ENCODE measurements at places on chromosomes 5 and 9.

- no peak for DNase-seq
Observed at GRCh38 chr5:11143456-11144267, 382.6 kb upstream of the DAP start.

DNA sequence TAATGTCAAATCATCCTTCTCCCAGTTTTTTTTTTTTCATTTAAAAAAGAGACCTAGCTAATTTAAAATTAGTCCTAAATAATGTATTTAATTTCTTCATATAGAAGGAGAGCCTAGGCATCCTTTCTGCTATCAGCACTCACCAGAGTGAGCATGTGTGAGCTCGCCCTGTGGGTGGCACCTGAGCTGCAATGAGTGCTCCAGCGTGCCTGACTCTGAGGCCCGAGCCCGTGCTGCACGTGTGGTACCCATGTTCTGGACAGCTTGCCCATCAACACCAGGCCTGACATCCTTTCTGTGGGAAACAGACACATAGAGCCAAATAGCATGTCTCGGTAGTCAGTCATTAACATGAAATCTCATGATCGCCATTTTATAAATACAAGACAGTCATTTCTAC, 381.4 kb downstream of the DTWD2 start:
- no peak for DNase-seq

GRCh38 chr9:129506892-129507291, 114.0 kb downstream of the C9orf50 start:
- DNase-seq: no peak

DNA sequence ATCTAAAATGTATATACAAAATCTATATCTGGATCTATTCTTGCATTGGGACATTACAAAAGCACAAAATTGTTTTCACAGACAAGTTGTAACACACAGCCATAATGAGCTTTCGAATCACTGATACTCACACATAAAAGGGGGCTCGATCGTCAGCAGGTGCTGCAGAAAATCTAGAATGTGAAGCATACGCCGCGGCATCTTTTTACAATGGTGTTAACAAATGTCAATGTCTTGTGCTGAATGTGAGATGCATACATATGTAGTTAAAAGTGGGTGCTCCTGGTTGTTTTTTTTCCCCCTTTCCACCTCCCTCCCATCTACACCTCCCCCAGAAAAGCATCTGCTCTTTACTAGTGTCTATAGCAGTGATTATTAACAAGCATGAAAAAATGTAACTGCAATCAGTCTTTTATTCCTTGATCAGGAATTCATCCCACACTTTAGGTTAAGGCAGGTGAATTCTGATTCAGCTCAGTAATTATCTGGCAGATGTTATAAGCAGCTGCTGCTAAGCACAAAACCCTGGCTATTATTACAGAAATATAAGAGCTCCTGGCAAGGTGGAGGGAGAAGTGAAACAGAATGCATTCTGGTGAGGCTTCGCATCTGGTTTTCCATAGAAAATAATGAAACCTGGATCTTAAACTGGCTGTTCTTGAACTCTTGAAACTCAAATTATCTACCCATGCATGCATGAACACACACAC, 114.1 kb downstream of the MPDZ start:
- no peak for DNase-seq

DNA sequence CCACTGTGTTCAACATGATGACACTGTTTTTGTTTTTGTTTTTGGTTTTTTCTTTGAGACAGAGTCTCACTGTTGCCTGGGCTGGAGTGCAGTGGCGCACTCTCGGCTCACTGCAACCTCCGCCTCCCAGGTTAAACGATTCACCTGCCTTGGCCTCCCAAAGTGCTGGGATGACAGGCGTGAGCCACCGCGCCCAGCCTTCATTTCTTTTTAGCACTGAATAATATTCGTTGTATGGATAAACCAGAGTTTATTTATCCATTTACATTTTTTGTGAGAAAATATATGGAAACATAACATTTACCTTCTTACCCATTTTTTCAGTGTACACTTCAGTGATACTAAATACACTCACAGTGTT, 4.2 kb downstream of the CARD19 start:
- no peak for DNase-seq

- no peak for DNase-seq
Observed at GRCh38 chr9:129481810-129482511, 138.9 kb downstream of the C9orf50 start.

GRCh38 chr5:76367623-76368371, 35.3 kb upstream of the IQGAP2 start:
- peak; percentile 64 for DNase-seq

DNA sequence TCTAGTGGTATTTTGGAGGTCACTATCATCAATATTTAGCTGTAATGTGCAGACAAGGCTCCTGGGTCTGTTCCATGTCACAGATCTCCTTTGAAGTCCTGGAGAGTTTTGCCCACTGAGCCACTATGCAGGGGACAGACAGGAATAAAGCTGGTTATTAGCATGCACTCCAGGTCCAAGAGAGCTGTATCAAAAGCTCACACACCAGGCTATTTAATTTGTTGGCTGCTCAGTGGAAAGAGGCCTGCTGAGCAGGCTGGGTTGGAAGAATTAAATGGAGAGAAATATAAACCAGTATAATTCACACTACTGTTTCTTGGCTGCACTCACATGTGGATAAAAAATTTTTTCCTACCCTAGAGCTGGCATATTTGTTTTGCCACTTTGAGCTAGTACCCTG, 113.8 kb upstream of the TAF11L2 start:
- no peak for DNase-seq

- DNase-seq: no peak
Observed at GRCh38 chr5:53059281-53059680, 50.3 kb downstream of the MOCS2 start.

- no peak for DNase-seq
Observed at GRCh38 chr9:135882011-135882410, 25.3 kb downstream of the CAMSAP1 start.

DNA sequence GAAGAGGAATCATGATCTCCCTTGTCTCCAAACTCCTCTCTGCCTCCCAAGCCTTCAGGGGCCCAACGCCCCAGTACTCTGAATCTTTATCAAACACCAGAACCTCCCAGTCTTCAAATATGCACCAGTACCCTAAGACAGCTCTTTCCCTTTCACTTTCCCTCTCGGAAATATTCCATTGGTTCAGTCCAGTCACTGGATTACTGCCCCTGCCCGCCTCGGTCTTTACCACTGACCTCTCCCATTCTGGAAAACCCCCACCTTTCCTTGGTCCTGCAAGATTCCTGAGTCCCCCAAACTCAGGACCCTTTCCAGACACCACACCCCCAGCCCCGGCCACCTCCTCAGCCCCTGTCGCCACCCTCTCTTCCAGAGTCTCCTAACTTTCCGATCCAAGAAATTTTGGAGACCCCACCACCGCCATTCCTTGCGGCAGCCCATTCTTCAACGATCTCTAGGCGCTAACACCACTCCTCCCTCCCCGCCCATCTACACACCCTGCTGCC, 674 bp downstream of the C5orf15 start:
- peak; percentile 88 for DNase-seq

DNA sequence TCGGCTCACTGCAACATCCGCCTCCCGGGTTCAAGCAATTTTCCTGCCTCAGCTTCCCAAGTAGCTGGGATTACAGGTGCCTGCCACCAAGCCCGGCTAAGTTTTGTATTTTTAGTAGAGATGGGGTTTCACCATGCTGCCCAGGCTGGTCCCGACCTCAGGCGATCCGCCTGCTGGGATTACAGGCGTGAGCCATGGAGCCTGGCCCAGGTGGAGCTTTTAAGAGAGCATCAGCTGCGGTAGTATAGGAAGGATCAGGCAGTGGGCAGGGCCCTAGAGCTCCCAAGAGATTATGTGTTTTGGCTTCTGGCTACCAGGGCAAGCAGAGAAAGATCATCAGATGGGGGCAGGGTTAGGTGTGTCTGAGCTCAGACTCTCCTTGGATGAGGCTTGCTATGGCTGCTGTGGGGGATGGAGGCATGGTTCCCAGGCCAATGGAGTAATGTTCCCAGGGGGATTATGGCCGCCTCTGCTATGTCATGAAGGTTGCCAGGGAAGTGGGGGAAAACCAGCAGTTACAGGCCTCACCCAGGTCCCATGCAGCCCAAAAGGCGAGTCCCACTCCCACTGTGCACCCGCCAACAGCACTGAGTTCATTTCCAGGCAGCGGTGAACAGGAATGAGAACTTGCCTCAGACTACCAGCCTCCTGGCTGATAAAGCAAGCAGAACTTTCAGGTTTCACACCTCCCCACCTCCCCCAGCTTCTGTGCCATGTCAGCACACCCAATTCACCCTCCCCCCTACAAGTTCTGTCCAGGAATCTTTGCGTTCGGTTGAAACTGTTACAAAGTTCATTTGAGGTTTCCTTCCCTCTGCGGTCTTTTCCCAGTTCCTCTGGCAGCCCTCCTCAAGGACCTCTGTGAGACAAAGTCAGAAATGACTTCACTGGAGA, 507.6 kb downstream of the SPATA31D1 start:
- DNase-seq: no peak

DNA sequence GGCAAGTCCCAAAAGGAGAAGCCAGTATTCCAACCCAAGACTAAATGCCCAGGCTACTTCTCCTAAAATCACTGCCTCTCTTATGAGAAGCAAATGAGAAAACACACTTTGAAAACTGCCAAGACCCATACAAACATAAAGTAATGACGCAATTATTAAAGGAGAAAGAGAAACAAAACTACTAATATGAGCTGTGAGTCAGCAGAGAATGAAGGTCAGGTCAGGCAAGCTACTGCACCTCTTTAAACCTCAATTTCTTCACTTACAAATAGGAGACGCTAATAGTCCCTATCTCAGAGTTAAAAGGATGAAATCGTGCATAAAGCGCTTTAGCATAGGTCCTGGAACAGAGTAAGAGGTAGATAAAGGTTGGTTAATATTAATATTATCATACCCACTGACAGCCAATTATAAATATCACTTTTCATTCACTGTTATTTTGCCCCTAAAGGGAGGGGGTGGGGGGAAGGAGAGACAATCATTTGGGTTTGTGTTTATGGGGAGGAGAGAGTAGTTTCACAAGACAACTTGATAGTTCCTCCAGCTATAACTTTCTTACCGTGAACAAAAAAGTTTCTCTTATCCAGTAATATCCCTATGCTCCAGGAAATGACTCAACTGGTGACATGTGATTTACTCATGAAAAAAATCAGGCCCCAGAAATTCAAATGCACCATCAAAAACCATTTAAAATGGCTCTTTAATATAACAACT, 3.6 kb downstream of the PSMB7 start:
- peak; percentile 42 for DNase-seq

GRCh38 chr9:89955144-89955543, 350.3 kb downstream of the GADD45G start:
- no peak for DNase-seq

DNA sequence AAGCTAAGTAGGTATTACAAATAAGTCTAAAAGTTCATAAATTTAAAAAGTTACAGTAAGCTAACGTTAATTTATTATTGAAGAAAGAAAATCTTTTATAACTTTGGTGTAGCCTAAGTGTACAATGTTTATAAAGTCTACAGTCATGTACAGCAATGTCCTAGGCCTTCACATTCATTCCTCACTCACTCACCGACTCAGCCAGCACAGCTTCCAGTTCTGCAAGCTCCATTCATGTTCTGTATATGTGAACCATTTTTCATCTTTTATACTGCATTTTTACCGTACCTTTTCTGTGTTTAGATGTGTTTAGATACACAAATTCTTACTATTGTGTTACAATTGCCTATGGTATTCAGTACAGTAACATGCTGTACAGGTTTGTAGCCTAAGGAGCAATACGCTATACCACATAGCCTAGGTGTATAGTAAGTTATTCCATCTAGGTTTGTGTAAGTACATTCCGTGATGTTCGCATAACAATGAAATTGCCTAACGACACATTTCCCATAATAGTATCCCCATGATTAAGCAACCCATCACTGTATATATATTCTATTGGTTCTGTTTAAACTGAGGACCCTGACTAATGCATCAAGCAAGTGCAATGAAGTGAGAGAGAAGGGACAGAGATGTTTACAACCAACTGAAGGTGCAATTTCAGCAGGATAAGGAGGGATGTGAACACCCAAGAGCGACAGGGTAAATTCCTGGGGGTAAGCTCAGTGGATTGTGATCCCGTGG, 88.9 kb upstream of the TRIO start:
- DNase-seq: no peak

- DNase-seq: no peak
Observed at GRCh38 chr9:109717342-109717741, 62.7 kb upstream of the PALM2AKAP2 start.

GRCh38 chr9:97717866-97718265, 20.7 kb upstream of the XPA start:
- no peak for DNase-seq

GRCh38 chr9:78006734-78007133, 24.9 kb downstream of the GNAQ start:
- DNase-seq: peak; percentile 70

DNA sequence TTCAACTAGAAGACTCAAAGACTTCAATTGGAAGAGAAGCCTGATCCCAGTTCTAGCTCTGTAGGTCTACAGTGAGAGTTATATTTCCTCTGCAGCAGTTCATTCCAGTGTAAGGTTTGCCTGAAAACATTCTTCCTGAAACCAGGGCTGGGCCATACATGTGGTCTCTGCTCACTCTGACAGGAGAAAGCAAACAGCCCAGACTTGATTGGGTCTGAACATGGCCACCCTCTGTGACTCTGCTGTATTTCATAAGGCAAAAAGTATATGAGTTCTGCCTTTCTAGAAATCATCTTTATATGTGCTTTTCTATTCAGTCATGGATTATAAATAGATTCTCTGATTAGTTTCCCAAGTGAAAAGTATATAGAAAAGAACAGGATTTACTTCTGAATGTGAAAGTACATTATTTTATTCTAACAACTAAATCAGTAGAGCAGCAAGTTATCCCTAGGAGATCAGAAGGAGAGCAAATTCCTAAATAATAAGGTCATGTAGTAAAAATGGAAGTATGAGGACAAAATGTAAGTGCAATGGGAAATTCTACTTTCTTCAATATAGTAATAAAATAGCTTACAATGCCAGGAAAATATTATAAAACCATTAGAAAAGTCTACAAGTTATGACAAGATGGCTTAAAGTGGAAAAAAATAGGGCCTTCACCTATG, 144.3 kb downstream of the EFNA5 start:
- DNase-seq: no peak

- no peak for DNase-seq
Observed at GRCh38 chr5:37754976-37755375, 84.9 kb downstream of the GDNF start.

GRCh38 chr5:94691949-94692348, 73.5 kb downstream of the SLF1 start:
- DNase-seq: no peak

DNA sequence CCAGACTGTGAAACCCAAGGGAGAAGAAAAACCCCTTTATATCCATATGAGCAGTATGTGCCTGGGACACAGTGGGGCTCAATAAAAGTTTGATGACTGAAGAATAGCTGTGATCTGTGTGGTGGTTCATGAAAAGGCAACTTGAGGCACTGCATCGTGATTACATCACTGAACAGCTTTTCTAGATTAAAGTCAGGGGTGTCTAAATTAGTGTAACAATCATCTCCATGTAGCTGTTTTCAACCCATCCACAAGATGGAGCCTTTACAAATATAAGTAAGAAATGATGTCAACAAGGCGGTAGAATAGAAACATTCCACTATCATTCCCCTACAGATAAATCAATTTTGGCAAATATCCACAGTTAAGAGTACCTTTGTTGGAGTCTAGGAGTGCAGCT, 55.5 kb downstream of the PRRC1 start:
- DNase-seq: no peak

GRCh38 chr9:134208310-134208841, 44.0 kb upstream of the RNU6ATAC start:
- DNase-seq: no peak
